SHP77 treated with DMSO at 0.1 percent for 48 hours (cell line): ENCODE measurements at places on chromosomes 6 and 20.

GRCh38 chr20:10255846-10256245 is 37.2 kb downstream of the SNAP25 start:
- DNase-seq, result no peak

GRCh38 chr20:37309936-37310590 is 20.6 kb downstream of the MANBAL start:
- DNase-seq, result no peak

DNA sequence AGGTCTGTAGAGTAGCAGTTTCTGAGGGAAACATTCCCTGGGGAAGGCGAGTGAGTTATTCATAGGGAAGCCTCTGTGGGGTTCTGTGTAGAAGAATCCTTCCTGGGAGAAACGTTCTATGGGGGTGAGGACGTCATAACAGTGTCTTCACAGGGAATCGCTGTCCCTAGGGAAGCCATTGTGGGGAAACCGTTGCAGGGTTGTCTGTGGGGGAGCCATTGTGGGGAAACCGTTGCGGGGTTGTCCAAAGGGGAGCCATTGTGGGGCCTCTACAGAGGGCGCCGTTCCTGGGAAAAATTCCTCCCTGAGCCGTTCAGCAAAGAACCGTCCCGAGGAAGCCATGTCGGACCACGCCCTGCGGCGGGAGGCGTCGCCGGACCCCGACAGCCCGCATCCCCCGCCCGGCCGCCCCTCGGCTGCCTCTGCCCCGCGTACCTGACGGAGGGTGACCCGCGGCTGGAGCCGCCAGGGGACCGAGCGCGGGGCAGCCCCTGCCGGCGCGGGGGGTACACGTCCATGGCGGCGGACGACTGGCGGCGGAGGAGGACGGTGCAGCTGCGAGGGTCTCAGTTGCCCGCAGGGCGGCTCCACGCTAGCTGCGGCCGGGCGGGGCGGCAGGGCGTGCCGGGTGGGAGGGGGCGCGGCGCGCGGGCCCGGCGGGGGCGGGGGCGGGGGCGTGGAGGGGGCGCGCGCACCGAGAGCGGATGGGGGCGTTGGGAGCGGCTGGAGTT is at the start of gene DNAAF9:
DNAAF9 (minus strand) TSS at position 630 of the 731 bp plus-strand sequence; CDS start at position 518, 112 bp downstream.
- DNase-seq, result no peak

DNA sequence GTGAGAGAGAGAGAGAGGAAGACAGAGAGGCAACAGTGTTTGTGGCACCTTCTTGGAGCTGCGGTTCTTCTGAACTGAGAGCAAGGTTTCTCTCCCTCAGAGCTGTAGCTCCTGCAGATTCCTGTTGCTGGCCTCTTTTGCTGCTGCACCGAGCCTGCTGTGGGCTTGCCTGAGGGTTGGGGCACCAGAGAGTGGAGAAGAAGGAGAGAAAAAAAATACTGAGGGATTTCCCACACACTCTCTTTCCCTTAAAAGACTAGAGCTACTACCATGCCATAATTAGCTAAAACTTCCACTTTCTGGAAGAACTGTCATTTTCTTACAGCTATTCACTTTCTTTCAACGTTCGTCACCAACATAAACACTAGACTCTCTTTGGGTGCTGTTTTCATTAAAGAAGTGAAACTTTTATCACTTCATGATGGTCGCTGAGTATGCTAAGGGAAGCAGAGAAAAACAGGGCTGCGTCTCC is 18.2 kb upstream of the ECI2 start:
- no peak for DNase-seq

DNA sequence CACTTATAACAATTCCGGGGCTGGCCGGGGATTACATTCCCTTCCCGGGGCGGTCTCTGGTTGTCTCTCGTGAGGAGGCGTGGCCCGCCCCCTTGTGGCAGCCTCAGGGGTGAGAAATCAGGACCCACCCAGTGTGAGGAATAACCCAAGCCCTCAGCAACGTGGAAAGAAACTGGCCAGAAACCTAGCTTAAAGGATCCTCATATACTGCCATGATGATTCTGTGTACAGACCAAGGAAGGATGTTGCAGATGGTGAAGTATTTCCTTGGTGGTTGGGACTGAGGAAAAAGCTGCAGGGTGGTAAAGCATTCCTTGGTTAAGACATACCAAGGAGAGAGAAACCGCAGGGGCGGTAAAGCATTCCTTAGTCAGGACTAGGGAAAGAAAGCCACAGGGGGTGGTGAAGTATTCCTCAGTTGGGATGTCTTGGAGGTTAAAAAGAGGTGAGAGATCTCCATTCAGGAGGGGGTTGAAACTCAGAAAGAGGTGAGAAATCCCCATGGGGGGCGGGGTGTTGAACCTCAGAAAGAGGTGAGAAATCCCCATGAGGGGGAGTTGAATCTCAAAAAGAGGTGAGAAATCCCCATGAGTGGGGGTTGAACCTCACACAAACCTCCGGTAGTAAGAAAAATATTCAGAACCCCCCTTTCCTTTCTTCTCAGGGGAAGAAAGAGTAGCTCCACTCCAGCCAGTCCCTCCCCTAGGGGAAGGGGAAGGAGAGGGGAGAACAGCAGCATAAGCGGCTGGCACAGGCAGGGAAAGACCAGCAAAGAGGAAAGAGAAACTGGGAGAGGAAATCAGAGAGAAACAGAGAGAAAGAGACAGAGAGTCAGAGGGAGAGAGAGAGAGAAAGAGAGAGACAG is 238.1 kb downstream of the RNGTT start:
- DNase-seq, result no peak

DNA sequence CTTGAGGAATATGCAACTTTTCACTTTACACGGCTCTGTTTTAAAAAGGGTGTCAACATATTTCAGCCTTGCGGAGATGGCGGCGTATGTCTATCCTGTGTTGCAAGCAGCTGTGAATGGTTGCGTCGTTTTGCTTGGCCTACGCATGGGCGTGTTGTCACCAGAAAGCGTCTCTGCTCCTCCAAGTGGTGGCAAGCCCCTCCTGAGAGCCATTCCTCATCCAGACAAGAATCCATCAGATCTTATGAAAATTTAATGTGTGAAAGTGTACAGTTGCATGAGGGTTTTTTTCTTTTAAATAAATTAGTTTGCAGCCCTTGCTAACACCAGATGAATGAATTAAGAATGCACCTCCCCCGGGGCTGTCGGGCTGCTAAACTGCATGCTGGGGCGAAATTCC is 114.4 kb downstream of the PHACTR3 start:
- DNase-seq, result no peak

- DNase-seq, result no peak
Measured at GRCh38 chr6:128367437-128367836, 153.0 kb downstream of the PTPRK start.

GRCh38 chr6:15877231-15877630 is 214.4 kb upstream of the DTNBP1 start:
- no peak for DNase-seq

GRCh38 chr6:106097411-106098231 is 11.5 kb downstream of the PRDM1 start:
- no peak for DNase-seq

GRCh38 chr6:42142118-42142835 is at the start of gene C6orf132:
Gene C6orf132 (minus strand): TSS chr6:42142620. CDS start chr6:42142444, 176 bp downstream.
- DNase-seq, result no peak

DNA sequence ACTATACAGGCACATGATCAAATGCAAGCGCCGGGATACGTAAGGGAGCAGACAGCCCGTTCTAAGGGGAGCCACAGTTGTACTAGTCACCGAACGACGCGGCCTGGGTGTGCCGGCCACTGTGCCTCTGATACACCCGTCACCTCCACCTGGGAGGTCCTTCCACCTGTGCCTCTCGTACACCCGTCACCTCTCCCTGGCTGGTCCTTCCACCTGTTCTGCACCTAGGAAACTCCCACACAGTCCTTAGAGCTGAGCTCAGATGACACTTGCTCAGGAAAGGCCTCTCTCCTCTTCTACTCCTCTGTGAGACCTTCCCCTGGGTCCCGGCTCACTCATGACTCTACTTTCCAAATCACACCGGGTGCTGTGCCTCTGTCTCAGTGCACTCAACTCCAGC is 245.0 kb downstream of the TTLL2 start:
- DNase-seq, result no peak

DNA sequence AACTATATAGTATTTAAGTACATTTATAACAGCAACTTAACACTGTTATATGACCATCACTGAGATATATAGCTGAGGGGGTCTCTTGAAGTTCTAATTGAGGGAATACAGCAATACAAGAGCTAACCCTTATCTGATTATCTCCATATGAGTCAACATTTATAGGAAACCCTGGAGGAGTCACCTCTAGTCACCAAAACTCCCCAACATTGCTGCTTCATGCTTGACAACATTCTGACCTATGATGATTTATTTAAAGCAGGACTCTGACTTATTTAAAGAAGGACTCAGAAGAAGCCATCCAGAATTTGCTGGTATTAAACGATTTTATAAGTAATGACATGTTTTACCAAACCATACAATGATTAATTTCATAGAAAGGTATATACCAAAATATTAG is 182.6 kb upstream of the NOX3 start:
- DNase-seq, result no peak

DNA sequence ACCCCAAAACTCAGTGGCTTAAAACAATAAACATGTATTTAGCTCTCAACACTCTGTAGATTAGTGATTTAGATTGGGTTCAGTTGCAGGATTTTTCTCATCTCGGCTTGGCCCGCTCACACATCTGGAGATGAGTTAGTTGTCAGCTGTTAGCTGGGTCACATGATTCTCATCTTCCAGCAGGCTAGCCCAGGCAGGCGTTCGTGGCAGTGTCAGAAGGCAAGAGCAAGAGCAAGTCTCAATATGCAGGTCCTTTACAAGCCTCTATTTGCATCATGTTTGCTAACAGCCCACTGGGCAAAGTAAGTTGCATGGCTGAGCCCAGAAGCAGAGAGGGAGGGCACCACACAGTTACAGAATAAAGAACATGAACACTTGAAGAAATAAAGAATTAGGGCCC is 83.6 kb upstream of the MYLIP start:
- DNase-seq, result no peak

DNA sequence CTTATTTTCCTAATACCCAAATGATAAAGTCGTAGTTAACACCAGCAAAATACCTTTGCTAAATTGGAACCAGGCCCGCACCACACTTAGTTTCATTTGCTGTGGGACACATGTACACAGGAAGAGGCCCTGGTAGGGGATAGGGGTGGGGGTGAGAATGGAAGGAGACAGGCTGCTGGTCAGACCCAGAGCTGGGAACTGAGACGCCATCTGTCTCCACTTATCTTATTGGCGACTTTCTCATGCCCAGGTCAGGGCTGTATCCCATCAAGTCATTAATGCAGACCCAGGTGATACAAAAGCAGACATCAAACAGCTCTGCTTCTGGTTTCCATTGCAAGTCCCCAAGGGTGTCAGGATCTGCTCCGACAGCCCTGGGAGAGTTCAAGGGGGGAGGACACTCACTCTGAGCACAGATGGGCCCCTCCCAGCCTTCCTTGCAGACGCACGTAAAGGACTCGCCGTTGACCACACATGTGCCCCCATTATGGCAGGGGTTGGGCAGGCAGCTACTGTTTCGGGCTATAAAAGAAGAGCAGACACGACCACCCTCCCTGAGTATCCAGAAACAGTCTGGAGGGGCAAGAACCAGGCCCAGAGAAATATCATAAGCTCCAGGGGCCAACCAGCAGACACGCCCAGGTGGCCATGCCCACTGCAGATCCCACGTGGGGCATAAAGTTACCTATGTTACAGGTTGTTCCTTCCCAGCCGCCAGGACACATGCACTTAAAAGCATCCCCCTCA is 29.2 kb downstream of the JAG1 start:
- no peak for DNase-seq

DNA sequence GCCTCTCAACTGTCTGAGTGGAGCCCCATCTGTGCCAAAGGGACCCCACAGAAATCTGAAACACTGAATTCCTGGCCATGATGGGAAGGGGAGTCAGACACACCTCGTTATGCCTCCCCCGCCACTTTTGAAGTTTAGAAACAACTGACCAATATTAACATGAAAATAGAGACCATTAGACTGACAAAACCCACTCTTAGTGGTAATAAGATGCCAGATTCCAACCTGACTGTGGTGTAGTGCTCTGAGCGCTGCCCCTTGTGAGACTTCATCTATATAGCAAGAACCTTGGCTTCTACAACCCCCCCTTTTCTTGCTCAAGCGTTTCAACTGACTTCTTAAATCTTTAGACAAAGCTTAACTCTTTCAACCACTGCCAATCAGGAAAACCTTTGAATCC is 46.1 kb upstream of the UNC93A start:
- DNase-seq, result no peak

DNA sequence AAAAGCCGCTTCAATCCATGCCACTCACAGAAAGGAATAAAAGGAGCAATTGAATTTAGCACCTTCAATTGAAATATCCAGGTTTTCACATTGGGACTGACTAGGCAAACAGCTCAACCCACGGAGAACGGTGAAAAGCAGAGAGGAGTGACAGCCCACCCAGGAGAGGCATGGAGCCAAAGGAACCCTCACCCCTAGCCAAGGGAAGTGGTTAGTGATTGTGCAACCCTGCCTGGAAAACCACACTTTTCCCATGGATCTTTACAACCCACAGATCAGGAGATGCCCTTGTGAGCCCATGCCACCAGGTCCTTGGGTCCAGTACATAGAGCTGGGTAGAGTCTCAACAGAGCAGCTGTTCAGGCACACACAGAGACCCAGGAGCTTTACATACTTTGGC is 911.8 kb downstream of the EPHA7 start:
- DNase-seq, result no peak
